ENCODE measurements at places on chromosomes 13 and 19.
A peak's percentile ranks its signal among the peaks of the same experiment; 100 is the strongest.

DNA sequence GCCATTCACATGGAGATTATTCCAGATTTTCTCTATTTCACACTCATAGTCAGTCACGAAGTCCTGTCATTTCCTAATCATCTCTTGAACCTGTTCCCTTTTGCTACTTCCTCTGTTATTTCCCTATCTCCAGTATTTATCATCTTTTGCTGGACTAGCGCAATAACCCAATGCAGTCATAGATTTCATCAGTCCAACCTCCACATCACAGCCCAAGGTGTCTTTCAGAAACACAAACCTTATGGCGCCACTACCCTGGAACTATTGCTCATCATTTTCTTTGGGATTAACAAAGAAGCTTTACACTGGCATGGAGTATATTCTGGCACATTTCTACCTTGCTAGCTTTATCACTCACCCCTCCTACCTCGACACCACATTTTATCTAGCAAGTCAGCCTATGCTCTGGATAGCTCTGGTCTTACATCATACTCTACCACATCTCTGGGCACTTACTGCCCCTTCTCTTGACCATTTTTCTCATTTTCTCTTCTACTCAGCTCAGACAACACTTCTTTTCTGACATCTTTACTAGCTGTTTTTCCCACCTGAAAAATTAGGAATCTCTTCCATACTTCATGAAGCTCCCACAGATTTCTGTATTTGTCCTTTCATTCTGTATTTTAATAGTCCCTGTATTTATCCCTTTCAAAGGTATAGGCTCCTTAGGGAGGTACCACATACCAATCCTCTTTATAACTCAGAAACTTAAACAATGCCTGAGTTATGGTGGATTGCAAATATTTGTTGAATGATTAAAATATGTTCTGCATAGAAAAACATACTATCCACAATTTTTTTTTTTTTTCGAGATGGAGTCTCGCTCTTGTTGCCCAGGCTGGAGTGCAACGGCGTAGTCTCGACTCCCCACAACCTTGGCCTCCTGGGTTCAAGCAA is 534.7 kb downstream of the KLF12 start:
- DNase-seq = no peak

GRCh38 chr13:112210371-112210770 is 143.4 kb downstream of the SOX1 start:
- DNase-seq = no peak

GRCh38 chr19:42366673-42367072 is 23.4 kb downstream of the CNFN start:
- DNase-seq = peak; percentile 52

- no peak for DNase-seq
Measured at GRCh38 chr19:8573316-8573715, 3.9 kb downstream of the MYO1F start.

GRCh38 chr13:44719857-44720671 is 143.9 kb upstream of the TSC22D1 start:
- DNase-seq = no peak

DNA sequence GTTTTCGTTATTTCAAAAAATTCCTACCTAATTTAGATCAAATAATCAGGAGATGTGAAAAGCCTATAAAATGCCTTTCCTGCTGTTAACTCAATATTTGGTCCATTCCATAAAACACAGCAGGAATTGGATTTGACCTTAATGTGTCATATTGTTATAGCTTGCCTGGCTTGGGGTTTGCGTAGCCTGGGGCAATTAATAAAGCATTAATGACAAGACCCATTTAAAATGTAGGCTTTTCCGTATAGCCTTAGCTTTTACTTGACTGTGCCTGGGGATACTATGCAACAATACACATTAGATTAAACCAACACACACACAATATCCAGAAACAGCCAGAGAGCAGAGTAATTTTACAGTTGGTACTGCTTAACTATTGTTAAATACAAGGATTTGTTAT is 117.2 kb upstream of the MAB21L1 start:
- no peak for DNase-seq

DNA sequence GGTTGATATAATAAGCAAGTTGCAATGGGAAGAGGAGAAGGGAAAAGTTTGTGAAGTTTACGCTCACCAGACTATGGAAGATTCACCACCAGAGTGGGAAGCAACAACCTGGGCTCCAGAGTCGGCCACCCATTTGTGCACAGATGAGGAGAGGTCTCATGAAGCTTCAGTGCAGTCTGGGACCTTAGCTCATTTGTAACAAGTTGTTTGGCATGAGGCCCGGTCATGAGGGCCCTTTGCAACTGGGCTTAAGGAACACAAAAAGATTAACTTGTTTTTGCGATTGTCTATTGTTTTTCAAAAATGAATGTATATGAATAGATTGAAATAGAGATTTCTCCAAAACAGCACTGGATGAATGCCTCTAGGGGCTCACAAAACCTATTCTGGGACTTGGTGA is 94.2 kb downstream of the ZNF737 start:
- no peak for DNase-seq

- no peak for DNase-seq
Measured at GRCh38 chr19:49642492-49643035, 555 bp downstream of the SCAF1 start.

- no peak for DNase-seq
Measured at GRCh38 chr13:99296398-99296797, 10.8 kb downstream of the GPR183 start.

GRCh38 chr19:15453091-15453578 is 3.4 kb upstream of the WIZ start:
- DNase-seq = no peak

DNA sequence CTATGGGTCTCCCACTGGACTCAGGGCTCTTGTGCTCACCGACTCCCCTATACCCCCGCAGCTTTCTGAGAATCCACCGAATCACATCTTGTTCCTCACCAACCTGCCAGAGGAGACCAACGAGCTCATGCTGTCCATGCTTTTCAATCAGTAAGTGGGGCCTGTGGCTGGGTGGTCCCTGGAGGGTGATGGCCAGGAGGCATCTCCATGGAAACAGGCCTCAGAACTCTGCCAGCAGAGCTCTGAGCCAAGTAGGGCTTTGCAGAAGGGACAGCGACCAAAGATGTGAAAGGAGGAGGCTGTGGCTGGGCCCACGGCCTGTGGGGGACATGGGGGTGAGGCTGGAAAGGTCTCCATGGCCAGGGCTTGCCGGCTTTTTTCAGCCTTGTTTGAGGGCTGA is 11.8 kb upstream of the MIA start:
- DNase-seq = no peak

DNA sequence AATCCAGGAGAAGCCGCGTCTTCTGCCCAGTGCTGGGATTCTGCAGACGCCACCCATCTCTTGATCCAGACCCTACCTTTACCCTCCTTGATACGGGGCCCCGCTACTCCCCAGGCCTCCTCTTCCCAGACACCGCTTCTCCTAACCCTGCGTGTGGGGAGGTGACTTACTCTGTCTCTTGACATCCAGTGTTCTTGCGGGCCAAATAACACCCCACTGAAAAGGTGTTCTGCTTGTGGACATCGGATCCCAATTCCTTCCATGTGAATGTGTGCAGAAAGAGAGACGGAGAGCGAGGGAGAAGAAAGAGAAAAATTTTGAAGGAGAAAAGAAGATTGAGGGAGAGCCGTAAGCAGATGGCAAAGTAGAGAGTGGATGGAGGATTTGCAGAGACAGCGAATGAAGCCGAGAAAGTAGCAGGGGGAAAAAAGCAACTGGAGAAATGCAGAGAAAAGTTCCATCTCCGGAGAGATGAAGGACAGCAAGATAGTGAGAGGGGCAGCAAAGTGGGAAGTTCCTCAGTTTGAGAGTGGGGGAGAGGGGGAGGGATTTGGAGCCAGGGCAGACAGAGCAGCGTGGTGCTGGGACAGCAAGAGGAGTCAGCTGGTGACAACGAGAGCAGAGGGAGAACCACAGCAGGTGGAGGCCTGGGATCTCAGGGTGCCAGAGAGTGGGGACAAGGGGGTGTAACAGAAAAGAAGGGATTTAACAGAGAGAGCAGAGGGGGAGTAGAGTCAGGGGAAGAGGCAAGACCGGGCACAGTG is 814 bp downstream of the ZNF480 start:
- DNase-seq = no peak

- no peak for DNase-seq
Measured at GRCh38 chr13:80303225-80303811, 37.6 kb downstream of the SPRY2 start.

DNA sequence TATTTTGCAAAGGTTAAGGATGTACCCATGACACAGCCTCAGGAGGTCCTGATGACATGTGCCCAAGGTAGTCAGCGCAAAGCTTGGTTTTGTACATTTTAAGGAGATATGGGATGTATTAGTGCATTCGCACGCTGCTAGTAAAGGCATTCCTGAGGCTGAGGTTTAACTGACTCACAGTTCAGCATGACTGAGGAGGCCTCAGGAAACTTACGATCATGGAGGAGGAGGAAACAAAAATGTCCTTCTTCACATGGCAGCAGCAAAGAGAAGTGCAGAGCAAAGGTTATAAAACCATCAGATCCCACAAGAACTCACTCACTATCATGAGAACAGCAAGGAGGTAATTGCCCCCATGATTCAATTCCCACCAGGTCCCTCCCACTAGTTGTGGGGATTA is 1017.4 kb downstream of the EFNB2 start:
- no peak for DNase-seq

GRCh38 chr19:51691584-51692428 is 1.3 kb upstream of the SPACA6 start:
- DNase-seq = no peak

DNA sequence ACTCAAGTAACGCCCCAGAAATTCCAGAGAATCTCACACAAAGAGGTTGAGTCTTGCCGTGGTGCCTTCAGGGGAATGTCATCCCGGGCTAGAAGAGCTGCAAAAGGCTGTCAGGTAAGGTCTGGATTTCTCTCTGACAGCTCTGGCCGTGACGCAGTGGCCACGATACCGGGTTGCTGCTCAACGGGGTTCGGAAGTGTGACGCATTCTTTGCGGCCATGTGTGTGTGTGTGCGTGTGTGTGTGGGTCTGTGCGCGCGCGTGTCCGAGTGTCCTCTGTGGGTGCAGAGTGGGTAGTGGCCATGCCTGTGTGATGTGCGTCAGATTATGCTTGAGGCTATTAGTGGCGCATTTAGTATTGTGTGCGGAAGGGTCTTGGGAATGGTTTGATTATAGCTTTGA is 306 bp downstream of the ZNF540 start:
- DNase-seq = peak; percentile 28

DNA sequence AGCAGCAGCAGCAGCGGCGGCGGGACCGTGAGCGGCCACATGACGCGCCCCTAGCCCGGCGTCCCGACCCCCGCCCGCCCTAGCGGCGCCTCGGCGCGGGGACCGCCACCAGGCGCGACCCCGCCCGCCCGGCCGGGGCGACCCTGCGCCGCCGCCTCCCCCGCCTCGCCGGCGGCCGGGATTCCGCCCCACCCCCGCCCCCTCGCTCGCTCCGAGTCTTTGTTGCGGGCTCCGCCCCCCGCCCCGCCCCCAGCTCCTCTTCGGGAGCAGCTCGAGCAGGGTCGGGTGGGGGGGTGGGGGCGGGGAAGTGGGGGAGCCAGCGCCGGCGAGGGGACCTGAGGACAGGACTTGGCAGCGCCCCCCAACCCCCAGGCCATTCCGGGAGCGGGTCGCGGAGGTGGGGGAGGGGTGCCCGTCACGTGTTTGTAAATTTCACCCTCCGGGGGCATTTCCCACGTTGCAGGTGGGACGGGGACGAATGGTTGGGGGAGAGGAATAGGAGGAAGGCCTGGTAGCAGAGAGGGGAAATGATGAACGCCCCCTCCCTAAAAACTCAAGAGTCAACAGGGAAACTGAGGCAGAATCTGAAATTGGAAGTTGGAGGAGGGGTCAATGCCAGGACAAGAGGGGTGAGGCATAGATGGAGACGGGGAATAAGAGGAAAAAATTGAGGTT is at the start of gene OLFM2:
TSS of gene OLFM2 (minus strand) at position 190 of the 675 bp plus-strand sequence. CDS start at position 41, 149 bp downstream.
- no peak for DNase-seq

- no peak for DNase-seq
Measured at GRCh38 chr19:15115762-15116615, 8.8 kb downstream of the SYDE1 start.

DNA sequence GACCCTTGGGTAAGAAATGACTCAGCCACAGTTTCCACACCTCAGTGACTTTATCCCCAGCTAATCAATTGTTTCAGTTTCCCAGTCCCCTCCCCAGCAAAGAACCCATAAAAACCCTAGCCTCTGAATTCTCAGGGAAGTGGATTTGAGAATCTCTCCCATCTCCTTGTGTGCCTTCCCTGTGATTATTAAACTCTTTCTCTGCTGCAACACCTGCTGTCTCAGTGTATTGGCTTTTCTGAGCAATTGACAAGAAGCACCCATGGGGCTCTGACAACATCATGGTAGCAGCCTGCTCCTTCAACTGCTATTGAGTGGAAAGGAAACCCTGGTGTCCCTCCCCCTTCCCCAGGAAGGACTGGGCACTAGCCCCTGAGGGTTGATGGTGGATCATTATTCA is 73.7 kb downstream of the UQCRFS1 start:
- DNase-seq = no peak

GRCh38 chr13:20991741-20992520 is 69.5 kb downstream of the LATS2 start:
- DNase-seq = no peak

DNA sequence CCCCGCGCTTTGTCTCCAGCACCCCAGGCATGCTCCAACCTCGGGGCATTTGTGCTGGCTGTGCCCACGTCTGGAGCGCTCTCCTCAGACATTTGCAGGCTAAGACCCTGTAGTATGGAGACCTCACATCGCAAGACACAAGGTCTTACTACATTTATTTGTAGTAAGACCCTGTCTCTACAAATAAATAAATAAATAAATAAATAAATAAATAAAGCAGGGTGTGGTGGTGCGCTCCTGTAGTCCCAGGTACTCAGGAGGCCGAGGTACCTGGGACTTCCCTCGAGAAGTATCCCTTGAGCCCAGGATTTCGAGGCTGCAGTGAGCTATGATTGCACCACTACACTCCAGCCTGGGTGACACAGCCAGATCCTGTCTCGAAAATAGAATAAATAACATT is 4.6 kb downstream of the NXNL1 start:
- no peak for DNase-seq

- DNase-seq = no peak
Measured at GRCh38 chr13:67696775-67697174, 466.6 kb upstream of the PCDH9 start.

GRCh38 chr19:5503598-5503997 is 48.4 kb downstream of the ZNRF4 start:
- no peak for DNase-seq

GRCh38 chr13:97548138-97548537 is 114.2 kb downstream of the RAP2A start:
- DNase-seq = no peak

DNA sequence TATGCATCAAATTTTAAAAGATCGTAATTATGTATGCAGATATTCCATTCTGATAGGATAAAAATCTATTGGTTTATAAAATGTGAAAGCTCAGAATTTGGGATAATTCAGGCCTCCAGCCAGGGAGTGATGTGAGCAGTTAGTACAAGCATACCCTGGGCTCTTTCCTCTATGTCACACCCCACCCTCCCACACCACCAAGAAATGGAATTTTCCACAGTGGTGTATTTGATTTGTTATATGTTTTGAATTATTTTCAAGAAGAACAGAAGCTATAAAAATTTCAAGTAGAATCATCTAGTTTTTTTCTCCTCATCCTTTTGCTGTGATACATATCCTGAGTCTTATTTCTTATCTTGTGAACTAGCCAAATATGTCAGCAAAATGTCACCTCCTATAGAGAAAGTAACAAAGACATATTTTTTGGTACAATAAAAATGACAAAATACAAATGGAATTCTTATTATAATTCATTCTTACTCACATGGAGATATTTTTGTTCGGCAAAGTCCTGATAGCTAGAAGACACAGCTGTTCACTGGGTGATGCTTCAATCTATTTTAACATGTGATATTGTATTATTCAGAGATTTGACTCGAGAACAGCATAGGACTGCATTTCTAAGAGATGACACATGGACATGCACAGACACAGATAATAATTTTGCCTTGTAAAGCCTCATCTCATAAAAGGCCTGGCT is 61.2 kb upstream of the FRY start:
- DNase-seq = no peak

GRCh38 chr19:6039566-6040225 is 61.8 kb upstream of the RANBP3 start:
- DNase-seq = no peak
